Globus pallidus (tissue), 1 donor: ENCODE measurements at places on chromosomes 5 and 9.

DNA sequence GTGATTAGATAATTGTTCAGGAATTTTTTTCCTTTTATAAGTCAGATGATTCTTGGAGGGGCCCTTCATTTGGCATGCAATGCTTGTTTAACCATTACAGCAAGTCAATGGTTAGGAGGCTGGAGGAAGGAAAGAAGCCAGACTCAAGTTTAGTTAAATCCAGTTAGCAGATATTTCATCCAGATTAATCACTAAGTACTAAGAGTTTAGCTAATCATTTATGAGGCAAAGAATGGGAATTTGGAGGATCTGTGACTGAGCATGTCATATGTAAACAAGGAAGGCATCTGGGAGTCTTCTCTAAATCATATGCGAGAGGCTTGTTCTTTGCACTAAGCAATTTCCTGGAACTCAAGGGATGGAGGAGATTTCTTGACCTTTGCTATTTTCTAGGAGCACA lies 145.3 kb upstream of the SGCD start:
- no peak for DNase-seq

DNA sequence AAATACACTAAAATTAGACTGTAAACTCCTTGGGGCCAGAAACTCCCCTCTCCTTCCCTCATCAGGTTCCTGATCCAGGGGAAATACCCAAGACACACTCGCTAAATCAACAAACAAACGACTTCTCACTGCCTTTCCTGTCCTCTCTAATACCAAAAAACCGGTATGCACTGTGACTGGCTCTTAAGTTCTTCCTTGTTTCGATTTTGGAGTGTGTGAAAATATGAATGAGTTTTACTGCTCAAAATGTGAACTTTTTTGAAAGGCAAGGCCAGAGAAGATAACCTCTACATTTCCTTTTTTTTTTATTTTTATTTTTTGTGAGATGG lies 81.1 kb upstream of the EPB41L4B start:
- DNase-seq, result no peak

GRCh38 chr9:81375187-81376100 lies 313.9 kb downstream of the TLE1 start:
- no peak for DNase-seq

GRCh38 chr9:32867601-32868204 lies 84.4 kb downstream of the TMEM215 start:
- no peak for DNase-seq

GRCh38 chr5:132714456-132715307 lies 22.7 kb downstream of the KIF3A start:
- DNase-seq, result no peak

DNA sequence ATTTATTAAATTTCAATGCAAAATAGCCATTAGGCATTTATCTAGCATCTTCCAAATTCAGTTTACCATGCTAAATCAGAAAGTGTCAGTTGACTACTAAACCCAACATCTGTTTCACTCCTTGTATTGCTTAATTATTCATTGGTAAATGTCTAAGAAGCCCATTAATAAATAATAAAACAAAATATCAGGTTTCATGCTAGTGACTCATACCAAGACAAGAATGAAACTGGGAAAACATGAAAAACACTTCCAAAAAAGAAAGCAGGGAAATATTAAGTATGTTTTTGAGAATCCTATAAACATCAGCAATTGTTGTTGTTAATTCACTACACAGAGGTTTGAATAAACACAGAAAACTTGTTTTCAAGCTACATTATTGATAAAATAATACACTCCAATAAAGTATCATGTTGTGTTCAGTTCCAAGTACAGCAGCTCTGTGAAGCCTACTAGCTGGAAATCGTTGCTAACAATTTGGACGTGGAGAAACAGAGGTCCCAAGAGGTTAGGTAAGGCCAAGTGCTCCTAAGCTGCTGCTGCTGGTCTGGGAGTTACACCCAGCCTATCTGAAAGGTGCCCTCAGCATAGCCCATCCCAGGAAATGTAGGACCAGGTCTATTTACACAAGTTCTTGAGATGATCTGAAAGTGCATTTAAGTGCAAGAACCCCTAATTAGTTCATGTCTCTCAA lies 78.8 kb downstream of the GNAQ start:
- no peak for DNase-seq

- DNase-seq, result no peak
Observed at GRCh38 chr9:106613250-106613737, 249.7 kb upstream of the ZNF462 start.

GRCh38 chr9:91786132-91786896 lies 163.7 kb downstream of the ROR2 start:
- DNase-seq, result no peak

GRCh38 chr5:142000704-142001484 lies 11.9 kb downstream of the GNPDA1 start:
- no peak for DNase-seq

- no peak for DNase-seq
Observed at GRCh38 chr5:34598177-34598794, 57.8 kb upstream of the RAI14 start.

GRCh38 chr5:58056546-58056945 lies 403.3 kb downstream of the PLK2 start:
- DNase-seq, result no peak

GRCh38 chr5:82796643-82797416 lies 280.4 kb downstream of the TMEM167A start:
- DNase-seq, result no peak

- DNase-seq, result no peak
Observed at GRCh38 chr5:155103146-155103545, 89.6 kb downstream of the KIF4B start.

DNA sequence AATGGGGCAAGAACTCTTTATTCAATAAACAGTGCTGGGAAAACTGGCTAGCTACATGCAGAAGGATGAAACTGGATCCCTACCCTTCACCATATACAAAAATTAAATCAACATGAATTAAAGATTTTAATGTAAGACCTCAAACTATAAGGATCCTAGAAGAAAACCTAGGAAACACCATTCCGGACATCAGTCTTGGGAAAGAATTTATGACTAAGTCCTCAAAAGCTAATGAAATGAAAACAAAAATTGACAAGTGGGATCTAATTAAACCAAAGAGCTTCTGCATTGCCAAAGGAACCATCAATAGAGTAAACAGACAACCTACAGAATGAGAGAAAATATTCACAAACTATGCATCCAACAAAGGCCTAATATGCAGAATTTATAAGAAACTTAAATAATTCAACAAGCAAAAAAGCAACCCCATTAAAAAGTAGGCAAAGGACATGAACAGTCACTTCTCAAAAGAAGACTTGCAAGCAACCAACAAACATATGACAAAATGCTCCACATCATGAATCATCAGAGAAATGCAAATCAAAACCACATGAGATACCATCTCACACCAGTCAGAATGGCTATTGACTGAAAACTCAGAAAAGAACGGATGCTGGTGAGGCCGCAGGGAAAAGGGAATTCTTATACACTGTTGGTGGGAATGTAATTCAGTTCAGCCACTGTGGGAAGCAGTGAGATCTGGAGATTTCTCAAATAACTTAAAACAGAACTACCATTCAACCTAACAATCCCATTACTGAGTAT lies 104.3 kb upstream of the MAP3K1 start:
- no peak for DNase-seq

DNA sequence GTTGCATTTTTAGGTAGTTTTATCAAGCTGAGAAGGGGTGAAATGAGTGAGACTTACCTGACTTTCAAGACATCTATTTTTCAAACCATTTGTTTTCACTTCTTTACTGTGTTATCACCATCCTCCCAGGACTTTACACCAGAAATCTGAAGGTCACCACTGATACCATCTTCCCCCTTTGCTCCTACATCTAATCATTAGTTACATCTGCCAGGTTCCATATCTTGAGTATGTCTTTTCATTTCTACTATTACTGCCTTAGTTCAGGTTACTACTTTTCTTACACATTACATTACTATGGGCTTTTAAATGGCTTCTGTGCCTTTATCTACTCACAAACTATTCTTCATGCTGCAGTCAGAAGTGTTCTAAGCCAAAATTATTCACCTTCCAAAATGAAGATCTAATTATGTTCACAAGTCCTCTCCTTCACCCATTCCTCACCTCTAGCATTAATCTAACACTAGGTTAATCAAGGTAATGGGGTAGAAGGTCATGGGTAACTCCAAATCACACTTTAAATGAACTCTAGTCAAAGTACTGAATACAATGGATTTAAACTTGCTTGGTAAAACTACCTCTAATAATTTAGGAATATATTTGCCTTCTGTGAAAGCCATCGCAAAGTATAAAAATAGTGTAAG lies 2.1 kb upstream of the HSDL2 start:
- no peak for DNase-seq

DNA sequence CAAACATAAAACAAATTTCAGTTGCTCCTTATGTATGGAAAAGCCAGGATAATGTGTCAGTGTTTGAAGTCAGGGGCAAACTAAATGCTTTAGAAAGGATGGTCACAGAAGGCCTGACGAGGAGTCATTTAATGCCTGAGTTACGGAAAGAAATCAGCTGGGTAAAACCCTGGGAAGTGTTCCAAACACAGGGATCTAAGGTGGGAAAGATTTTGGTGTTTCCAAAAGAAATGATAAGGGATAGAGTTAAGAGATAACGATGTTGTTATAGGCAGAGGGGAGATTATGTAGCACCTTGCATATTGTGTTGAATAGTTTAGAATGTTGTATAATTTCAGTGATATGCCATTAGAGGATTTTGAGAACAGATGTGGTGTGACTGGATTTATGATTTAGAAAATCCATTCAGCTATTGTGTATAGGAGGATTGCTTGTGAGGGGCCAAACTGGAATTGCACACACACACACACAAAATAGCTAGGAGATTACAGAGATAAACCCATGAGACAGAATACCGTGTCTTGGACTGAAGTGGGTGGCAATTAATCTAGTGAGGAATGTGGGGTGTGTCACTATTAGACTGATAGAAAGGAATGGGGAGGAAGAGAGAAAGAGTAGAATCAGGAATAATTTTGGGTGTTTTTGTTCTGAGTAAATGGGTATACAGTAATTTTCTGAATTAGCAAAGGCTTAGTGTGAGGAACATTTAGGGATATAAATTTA lies 274.2 kb upstream of the DAB2 start:
- DNase-seq, result no peak

DNA sequence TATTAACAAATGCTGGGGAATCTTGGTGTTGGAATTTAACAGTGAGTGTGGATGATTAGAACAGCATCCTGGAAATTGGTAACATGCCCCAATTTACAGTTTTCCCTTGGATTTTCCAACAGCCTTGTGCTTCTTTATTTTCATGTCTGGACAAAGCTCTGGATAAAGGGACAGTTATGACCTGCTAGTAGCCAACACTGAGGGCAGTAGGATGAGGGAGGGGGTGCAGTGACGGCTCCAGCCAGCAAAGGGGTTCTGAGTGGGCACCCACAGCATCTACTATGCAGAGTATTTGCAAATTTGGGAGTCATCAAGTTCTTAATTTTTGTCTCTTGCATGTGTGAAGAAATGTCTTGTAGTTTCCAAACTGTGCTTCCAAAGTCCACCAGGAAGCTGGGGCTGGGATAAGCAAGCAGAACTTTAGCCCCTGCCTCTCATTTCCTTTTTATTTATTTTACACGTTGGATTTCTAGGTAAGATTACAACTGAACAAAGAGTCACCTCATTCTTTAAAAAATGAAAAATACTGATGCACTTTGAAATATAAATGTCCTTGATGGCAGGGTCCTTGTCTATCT lies 63.0 kb upstream of the SELENOP start:
- no peak for DNase-seq

DNA sequence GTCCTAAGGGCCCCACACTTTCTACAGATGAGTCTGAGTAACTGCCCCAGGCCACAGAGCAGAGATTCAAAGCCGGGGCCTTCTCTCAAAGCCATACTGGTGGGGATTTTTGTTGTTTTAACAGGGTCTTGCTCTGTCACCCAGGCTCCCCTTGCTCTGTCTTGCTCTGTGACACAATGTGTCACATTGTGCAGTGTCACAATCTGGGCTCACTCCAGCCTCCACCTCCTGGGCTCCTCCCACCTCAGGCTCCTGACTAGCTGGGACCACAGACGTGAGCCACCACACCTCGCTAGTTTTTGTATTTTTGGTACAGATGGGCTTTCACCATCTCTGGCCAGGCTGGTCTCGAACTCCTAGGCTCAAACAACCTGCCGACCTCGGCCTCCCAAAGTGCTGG lies 8.6 kb downstream of the AGPAT2 start:
- no peak for DNase-seq

GRCh38 chr5:179271428-179271734 lies 73.9 kb downstream of the ADAMTS2 start:
- no peak for DNase-seq

DNA sequence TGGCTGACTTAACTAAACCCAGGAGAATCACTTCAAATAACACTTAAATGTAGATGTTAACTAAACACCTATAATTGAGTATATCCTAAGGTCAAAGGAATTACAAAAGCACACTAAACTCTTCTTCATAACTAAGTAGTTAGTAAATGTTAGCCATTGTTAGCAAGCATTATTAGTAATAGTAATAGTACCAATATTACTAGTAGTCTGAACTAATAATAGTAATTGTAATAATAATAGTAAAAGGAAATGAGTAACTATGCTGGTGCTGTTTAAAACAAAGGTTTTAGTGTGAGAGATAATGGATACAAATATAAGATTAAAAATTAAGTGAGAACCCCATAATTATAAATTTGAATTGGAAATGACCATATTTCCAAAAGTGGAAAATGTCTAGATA lies 641.9 kb upstream of the RORB start:
- DNase-seq, result no peak

GRCh38 chr5:1217596-1218206 lies 7.5 kb upstream of the SLC6A18 start:
- DNase-seq, result no peak

- DNase-seq, result no peak
Observed at GRCh38 chr9:121434969-121435368, 64.7 kb downstream of the GGTA1 start.

DNA sequence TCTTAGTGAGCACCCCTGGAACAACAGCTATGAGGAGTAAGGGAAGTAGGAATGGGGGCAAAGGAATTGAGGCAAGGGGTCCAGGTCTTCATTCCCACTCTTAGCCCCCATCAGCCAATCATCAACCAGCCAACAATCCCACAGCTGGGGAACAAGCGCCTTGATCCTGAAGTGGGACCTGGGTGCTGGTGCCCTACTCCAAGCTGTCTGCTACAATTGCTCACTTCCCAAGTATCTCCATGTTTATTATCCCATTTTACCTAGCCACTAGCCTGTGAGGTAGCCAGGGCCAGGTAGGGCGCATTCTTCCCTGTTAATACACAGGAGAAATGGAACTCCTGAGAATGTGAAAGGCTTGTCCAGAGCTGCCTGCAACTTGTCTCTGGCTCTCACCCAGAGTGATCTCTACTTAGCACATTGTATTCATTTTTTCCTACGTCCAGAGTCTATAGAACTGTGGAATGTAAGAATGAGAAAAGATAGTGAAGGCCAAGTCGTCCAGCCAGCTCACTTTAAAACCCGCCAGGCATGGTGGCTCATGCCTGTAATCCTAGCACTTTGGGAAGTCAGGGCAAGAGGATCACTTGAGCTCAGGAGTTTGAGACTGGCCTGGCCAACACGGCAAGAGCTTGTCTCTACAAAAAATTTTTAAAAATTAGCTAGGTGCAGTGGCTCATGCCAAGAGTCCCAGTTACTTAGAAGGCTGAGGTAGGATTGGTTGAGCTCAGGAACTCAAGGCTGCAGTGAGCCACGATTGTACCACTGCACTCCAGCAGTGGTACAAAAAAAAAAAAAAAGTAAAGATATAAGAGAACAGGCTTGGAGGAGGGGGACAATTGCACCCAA lies 6.2 kb upstream of the DNAJC18 start:
- no peak for DNase-seq
